ENCODE measurements at places on chromosomes 16 and 17.

- no peak for DNase-seq
Observed at GRCh38 chr17:58401287-58401686, 16.0 kb downstream of the RNF43 start.

- no peak for DNase-seq
Observed at GRCh38 chr16:88659160-88659559, 3.7 kb downstream of the MVD start.

DNA sequence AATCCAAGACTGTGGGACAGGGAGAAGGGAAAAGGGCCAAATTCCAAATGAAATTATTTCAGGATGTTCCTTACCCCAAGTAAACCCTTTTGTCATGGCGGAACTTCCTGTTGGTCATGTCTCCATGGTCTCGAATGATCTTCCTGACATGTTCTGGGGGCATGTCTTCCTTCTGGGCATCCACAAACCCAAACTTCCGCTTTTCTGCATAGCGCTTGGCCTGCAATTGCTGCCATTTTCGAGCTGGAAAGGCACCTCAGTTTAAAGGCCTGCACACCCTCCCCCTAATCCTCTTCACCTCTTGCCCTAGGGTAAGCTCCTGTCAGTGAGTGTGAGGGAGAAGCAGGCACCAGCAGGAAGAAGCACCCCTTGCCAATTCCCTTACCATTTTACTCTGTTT lies 1.2 kb downstream of the PRPF8 start:
- no peak for DNase-seq

DNA sequence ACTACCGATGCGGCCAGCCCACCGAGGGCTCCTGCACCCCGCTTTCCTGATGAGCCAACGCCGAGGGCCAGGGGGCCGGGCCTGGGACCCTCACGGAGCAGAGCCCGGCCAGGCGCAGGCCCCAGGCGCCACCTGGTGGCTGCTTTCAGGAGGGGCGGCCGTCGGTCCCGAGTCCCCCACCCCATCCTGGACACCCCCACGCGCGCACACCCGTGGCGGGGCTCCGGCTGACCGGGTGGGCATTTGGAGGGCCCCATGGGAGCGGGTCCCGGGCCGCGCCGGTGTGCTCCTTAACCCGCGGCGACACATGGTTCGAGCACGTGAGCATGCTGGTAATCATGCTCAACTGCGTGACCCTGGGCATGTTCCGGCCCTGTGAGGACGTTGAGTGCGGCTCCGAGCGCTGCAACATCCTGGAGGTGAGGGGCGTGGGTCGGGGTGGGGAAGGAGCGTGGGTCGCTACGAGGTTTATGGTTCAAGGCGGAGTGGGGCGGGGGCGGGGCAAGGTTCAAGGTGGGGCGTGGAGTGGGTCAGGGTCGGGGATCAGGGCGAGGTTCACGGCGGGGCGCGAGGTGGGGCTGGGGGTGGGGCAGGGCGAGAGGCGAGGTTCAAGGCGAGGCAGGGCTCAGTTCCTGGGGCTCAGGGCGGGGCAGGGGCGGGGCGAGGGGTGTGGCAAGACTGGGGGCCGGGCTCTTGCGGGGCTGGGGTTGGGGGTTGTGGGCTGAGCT lies 30.2 kb downstream of the TPSG1 start:
- no peak for DNase-seq

- DNase-seq: no peak
Observed at GRCh38 chr16:35184356-35184870, 1725.0 kb downstream of the TP53TG3F start.

DNA sequence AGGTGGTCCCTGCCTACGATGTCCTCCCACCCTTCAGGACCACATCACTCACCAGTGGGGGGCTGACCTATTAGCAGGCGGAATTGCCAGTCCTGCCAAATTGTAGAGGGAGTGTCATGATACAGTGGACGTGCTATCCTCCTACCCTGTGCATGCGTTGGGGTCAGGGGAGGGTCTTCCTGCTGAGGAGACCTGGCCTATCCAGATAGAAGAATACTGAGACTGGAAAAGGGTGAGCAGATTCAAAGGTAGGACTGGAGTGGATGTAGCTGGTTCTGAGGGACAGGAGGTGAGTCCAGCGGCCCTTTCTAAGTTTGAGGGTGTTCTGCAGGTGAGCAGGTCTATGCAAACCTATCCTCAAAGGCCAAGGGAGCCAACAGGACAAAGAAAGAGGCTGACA lies 8.0 kb downstream of the PRSS41 start:
- no peak for DNase-seq

GRCh38 chr16:12819126-12820117 lies 15.7 kb upstream of the CPPED1 start:
- DNase-seq: peak; percentile 73

GRCh38 chr17:37117373-37118142 lies 168.8 kb downstream of the AATF start:
- DNase-seq: no peak

DNA sequence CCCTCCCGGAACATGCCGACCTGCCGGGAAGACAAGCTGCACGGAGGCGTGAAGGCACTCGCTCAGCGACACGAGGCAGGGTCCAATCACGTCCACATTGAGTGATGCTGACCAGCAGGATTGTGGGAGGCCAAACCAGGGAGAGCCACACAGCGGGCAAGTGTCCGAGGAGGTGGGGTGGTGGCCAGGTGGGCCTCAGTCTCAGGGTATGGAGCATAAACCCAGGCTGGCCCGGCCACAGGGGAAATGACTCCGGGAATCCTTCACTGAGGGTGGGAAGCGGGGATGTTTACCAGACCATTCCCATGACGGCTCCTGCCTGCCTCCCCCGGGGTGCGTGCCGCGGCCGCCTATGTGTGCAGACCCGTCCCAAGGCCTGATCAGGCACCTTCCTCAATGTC lies 62.5 kb downstream of the RPH3AL start:
- no peak for DNase-seq

- DNase-seq: no peak
Observed at GRCh38 chr17:19287651-19288050, 50.5 kb downstream of the EPN2 start.

GRCh38 chr17:73013816-73014663 lies 78.4 kb downstream of the SLC39A11 start:
- no peak for DNase-seq

DNA sequence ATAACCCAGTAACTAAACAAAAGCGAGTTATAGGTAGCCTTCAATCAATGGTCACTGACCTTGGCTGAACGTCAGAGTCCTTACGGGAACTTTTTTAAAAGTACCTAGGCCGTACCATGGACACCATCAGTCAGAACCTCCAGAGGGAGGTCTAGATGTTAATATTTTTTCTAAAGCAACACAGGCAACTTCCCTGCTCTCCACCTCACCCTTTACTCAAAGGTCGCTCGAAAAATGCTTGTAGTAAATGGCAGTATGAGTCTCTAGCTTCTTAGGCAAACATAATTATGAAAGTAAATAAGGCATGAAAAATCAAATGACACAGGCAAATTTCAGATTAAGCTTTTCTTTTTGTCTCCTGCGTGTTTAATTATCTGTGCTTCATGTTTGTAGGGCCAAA lies 82.1 kb downstream of the SLC39A11 start:
- no peak for DNase-seq

- DNase-seq: peak; percentile 93
Observed at GRCh38 chr17:62653826-62654761, 26.6 kb downstream of the MRC2 start.

Data from islet precursor cell (in vitro differentiated cells).